Stimulated activated CD4-positive, alpha-beta T cell treated with anti-CD3 and anti-CD28 coated beads, TNF-alpha, amount 100 ng/mL, for 1 hour (primary cell): ENCODE measurements at places on chromosomes 7 and 10.

GRCh38 chr7:27866256-27866655, 126.3 kb downstream of the TAX1BP1 start:
- DNase-seq, result no peak

GRCh38 chr7:73831584-73831833, 713 bp downstream of the CLDN4 start:
- DNase-seq, result no peak

- no peak for DNase-seq
Observed at GRCh38 chr10:97774811-97775294, 3.1 kb upstream of the SFRP5 start.

GRCh38 chr10:128938558-128938957, 528.5 kb upstream of the MGMT start:
- DNase-seq, result no peak

DNA sequence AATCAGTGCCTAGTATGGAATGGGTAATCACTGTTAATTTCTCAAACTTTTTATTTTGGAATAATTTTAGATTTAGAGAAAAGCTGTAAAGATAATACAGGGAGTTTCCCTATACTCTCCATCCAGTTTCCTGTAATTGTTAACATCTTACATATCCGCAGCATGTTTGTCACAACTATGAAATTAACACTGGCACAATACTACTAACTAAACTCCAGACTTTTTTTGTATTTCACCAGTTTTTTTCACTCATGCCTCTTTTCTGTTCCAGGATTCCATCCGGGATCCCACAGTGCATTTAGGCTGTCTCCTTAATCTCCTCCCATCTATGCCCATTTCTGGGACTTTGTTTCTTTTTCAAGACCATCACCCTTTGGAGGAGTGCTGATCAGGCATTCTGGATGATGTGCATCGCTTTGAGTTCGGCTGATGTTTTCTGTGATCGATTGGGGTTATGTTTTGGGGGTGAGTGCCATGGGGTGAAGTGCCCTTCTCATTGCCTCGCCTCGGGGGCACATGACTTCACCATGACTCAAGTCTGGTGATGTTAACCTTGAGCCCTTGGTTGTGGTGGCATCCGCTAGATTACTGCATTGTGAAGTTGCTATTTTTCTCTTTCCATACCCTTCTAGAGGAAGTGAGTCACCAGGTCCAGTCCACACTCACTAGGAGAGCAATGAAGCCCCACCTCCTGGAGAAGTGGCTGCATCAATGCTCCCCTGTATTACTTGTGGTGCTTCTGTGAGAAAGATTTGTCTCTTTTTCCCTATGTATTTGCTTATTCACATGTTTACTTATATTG, 43.9 kb upstream of the GRB10 start:
- DNase-seq, result no peak

DNA sequence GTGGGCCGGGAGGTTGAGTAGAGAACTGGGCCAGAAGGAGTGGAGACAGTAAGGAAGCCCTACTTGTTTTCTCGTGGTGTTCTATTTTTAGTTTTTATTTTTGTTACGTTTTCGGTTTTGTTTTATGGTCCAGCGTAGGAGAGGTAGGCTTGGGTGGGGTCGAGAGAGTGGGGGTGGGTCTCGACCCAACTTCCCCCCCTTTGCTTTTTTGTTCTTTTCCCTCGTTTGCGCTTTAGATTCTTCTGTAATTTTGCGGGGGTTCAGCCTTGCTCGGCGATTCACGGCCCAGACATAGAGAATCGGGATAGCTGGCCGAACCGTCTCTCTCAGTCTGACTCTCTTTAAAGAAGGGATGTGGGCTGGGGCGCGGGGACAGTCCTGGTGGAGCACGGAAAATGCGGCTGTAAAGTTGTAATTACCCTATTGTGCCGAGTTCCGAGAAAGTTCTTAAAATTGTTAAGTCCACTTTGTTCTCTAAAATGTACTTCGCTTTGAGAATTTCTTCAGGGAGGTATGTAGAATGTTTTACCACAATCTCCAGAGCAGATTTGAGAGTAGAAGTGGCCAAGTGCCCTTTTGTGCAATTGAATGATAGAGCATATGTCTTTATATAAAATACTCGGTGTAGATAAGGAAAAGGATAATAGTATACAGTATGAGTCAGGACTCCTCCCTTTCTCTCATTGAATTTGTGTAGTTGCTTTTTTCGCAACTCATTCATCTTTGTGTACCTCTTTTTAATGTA, 816 bp downstream of the DMTF1 start:
- DNase-seq, result no peak

DNA sequence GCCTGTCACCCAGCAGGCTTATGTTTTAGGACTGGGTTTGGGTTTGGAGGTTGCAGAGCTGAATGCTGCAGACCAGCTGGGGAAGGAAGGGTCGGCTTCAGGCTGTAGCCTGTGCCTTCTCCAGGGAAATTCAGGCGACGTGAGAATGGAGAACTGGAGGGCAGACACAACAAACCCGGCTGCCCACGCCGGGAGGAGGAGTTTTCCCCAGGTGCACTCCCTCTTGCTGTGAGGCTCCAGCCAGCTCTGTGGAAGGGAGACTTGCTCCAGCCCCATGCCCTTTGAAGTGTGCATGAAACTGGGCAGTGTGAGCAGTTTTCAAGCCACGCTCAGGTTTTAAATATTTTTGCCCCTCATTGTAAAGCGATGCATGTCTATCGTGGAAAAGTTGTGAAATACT, 279.1 kb downstream of the CCSER2 start:
- no peak for DNase-seq

DNA sequence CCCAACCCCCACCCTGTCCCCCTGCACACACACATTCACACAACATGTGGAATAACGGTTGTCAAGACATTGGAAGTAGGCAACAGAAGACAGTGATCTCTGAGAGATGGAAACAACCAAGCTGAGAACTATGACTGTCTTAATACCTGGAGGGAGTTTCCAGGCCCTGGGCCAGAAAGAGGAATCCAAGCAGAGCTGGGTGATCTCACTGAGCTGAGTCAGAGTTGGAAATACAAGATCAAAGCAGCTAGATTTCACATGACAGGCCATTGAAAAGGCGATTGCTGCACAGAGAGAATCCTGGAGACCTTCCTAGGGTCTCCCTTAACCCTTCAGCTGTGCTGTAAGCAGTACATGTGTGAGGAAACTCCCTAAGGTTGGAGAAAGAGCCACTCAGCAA, 165.8 kb upstream of the PRSS1 start:
- no peak for DNase-seq

DNA sequence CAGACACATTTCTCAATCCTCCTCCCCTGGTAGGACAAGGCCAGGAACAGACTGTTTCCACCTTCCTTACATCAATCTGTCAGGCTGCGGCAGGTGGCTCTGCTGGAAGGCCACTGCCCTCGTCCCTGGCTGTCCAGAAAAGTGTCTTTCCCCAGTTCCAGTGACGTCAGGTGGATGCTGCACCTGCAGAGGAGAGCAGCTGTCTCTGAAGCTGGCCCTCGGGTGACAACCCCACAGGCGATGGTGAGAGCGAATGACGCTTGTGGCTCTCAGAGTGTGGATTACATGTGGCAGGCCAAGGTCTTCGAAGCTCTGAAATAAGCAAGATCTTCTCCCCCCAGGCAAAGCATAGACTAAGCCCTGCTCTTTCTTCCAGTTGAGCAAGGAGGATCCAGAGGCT, 146.9 kb upstream of the RET start:
- DNase-seq, result no peak

DNA sequence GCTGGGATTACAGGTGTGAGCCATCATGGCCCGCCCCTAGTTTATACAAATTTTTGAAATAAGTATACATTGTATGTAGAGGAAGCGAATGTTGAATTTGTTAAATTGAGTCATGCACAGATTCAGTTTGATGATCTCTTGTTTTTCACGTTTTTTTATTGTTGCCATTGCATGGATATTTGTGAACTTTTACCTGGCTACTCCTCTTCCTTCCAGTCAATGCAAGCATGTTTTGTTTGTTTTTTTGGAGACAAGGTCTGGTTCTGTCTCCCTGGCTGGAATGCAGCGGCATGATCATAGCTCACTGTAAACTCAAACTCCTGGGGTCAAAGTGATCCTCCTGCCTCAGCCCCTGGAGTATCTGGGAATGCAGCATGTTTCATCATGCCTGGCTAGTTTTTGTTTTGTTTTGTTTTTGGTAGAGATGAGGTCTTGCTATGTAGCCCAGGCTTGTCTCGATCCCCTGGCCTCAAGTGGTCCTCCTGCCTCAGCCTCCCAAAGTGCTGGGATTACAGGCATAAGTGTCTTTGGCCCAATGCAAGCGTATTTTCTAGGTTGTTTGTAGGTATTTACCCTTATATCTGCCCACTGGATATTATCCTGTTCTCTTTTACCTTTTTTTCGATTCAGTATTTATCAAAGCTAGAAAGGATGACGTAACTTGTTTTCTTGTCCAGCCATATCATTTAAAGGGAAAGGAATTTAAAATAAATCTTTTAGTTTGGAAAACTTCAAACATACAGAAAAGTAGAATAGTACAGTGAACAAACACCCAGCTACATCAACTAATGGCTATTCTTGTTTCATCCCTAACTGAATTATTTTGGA, 11.0 kb downstream of the LCOR start:
- DNase-seq, result no peak

- no peak for DNase-seq
Observed at GRCh38 chr10:15710455-15710854, 9.3 kb downstream of the ITGA8 start.

- no peak for DNase-seq
Observed at GRCh38 chr10:14507781-14508180, 177.1 kb upstream of the FRMD4A start.

- no peak for DNase-seq
Observed at GRCh38 chr10:29304995-29305335, 16.1 kb downstream of the LYZL1 start.

GRCh38 chr7:56023500-56023899, 27.7 kb downstream of the PSPH start:
- no peak for DNase-seq
